ENCODE measurements at places on chromosomes 4 and X.

GRCh38 chrX:134718105-134718965, 60.1 kb upstream of the PLAC1 start:
- DNase-seq: no peak

- no peak for DNase-seq
These were observed 277.9 kb downstream of the CFAP299 start for GRCh38 chr4:80613470-80613869.

GRCh38 chrX:153592966-153593688, 5.8 kb downstream of the CCNQ start:
- no peak for DNase-seq

- no peak for DNase-seq
These were observed 344.3 kb downstream of the BCOR start for GRCh38 chrX:39753293-39753996.

DNA sequence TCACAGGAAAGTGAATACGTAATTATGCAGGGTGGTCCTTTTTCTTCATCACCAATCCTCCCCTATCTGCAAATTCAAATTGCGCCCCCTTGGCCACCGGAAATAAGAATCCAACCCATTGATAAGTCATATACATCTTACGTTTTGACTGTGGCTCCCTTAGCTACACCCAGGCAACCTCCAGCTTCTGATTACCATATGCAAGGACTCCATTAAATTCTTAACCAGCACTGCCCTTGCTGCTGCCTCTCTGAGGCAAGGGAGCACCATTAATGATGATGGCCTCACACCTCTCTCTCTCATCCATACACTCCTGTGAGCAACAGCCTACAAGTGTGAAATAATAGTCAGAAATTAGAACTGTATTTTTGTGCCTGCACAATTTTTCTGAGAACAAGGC, 106.0 kb upstream of the NOCT start:
- DNase-seq: no peak

DNA sequence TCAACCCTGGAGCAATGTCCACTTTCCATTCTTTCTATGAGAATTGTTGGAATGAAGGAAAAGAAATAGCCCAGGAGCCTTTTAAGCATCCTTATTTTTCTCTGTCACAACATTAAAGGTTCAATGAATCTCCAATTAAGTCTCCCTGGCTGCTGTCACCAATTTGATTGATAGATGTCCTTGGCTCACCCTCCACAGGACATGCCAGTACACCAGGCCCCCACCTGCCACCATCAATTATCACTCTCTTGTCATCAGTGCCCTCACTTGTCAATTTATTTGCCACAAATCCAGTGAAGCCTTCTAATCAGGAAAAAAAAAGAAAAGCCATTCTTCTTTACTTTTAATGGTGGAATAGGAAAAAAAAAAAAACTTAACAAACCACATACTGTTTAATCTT, 453.6 kb downstream of the CENPC start:
- no peak for DNase-seq
